Body of pancreas (tissue), 4 donors: ENCODE measurements at places on chromosomes 6 and 20. TPM values are rescaled to one million over a fixed set of nuclear protein-coding genes. Genes with fewer than 3 reads are reported as not detected.

GRCh38 chr20:2402271-2402980, 21.7 kb downstream of the TGM6 start:
- no peak for DNase-seq

GRCh38 chr20:35021063-35021462, 65.4 kb downstream of the MYH7B start:
- DNase-seq = no peak

DNA sequence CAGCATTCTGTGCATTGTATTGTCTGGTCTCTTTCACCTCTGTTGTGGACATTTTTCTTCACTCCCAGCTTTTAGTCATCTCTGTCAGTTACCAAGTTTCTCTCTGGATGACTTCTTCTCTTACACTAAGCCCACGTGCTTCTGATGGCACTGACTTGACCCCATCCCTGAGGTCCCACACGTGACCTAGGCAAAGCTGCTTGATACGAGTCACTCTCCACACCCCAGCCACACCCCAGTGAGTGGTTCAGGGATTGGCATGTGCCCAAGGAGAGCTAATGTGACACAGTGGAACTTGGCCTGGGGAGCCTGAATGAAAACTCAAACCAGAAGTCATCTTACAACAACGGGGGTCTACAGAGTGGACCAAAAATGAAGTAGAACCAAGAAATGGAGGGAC, 32.2 kb downstream of the HTR1E start:
- DNase-seq = no peak

- no peak for DNase-seq
Observed at GRCh38 chr6:19380293-19380692, 456.9 kb upstream of the ID4 start.

GRCh38 chr6:72835749-72836148, 213.9 kb downstream of the KCNQ5 start:
- no peak for DNase-seq

DNA sequence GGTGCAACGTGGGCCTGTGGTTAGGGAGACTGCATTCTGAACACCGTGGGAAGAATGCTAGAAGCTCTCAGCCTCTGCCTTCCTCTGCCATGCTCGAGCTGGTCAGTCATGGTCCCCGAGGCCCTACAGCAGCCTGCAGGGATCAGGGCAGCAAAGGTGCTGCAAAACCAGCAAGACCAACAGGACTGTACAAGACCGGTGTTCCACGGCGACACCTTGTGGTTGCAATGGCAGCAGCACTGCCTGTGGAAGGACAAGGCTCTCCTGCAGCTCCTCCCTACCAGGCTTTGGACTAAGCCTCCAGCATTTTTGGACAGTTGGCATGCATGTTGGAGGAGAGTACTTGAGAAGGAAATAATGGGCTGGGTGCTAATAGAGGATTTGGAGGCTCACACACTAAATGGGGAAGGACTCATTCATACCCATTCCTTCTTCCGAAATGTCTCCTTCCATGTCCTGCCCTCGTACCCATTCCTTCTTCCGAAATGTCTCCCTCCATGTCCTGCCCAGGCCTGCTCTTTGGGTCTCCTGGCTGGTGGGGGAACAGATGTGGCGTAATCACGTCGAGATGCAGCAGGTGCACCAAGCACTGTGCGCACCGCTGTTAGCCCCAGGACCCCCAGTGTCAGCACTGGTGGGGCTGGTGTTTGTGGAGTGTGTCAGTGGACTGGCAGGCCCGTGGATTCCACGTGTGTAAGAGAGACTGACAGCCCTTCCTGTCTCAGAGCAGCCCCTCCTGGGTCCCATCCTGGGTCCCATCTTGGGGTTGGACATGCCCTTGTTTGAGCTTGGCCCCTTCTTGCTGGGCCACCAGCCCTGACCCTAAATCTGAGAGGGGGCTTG, 18.6 kb upstream of the MYT1 start:
- DNase-seq = no peak

The GABRR2 gene
- total RNA-seq = 1.3 TPM

The UST gene
- 28.3 TPM for total RNA-seq

The MEP1A gene
- not detected for total RNA-seq

The AKAP12 gene
- total RNA-seq = 49.1 TPM
